Stimulated activated CD4-positive, alpha-beta T cell treated with anti-CD3 and anti-CD28 coated beads, Interleukin-1b, Interleukin-23, amount 100 ng/mL, for 48 hours (primary cell): ENCODE measurements at places on chromosomes 1 and 21.

GRCh38 chr1:184424945-184425344 is 38.1 kb downstream of the C1orf21 start:
- DNase-seq = no peak

- no peak for DNase-seq
Observed at GRCh38 chr1:206839006-206839560, 26.3 kb upstream of the IL20 start.

- DNase-seq = no peak
Observed at GRCh38 chr1:18564676-18565075, 66.0 kb upstream of the PAX7 start.

GRCh38 chr21:15282665-15283064 is 217.9 kb upstream of the NRIP1 start:
- DNase-seq = no peak

GRCh38 chr1:113255038-113255719 is 135.1 kb upstream of the MAGI3 start:
- DNase-seq = no peak

- peak; percentile 40 for DNase-seq
Observed at GRCh38 chr1:186482661-186483255, 21.8 kb upstream of the PDC start.

DNA sequence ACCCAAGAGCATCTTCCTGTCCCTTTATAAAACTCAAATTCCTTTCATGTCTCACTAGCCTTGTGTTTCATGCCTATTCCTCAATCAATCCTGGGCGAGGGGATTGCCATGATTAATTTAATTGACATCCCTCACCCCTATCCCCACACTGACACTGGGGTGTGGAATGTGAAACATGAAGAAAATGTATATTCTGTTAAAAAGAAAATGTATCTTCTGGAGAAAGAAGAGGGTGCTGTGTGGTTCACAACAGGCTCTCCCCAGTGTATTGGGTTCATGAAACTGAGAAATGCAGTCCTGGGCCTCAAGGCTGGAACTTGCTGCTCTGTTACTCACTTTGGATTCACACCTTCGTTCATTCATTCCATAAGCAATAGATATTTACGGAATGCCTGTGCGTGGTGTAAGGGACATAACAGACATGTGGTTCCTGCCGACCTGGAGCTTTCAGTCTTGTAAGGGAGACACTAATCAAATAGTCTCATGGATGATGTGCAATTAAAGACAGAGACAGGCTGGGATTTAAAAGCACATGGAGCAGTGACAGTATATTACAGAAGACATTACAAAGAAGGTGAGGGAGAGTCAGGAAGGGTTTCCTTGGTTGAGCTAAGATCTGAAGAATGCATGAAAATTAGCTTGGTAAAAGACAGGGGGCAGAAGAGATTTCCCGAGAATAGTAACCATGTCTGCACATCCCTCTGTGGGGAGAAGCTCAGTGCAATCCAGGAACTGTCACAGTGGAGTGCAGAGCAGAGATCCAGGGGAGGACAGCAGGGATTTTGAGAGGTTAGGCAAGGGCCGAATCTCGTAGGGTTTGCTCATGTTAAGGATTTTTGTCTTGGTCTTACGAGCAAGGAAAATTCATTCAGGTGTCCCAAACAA is 32.1 kb downstream of the SERTAD4 start:
- DNase-seq = no peak

DNA sequence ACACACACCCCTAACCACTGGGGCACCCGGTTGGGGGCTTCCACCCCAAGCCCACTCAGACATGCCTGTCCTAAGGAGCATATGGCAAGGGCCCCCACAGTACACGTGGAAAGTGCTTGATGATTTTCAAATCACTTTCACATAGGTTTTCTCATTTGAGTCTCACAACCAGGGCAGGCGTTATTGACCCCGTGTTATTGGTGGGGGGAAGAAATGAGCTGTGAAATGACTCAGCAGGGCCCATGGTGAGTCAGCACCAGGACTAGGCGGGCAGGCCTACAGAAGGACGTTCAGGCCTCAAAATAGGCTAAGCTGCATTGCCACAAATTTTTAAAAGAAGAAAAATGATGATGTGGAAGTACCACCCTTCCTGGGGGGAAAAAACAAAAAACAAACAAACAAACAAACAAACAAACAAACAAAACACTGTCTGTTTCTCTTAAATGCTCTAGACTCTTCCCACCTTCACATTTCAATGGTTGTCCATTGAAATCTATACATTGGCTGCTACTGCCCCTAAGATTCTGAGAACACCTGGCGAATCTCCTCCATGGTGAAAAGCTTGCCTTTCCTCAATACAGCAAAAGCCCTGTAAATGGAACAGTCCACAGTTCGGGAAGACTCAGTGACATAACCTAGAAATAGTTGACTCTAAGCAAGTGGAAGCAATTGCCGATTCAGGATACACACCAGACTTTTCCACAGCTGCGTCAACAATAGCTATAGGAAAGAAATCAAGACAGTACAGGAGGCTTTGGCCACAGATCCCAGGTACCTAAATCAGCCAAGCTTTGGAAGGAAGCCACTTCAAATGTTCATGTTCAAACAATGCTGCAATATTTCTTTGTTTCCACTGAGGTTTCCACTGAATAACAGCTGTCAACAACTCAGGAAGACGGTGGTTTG is 234.7 kb downstream of the TOMM20 start:
- DNase-seq = peak; percentile 64

GRCh38 chr1:169486281-169487051 is 722 bp upstream of the SLC19A2 start:
- DNase-seq = no peak

GRCh38 chr1:41400225-41400624 is 39.0 kb downstream of the FOXO6 start:
- no peak for DNase-seq

DNA sequence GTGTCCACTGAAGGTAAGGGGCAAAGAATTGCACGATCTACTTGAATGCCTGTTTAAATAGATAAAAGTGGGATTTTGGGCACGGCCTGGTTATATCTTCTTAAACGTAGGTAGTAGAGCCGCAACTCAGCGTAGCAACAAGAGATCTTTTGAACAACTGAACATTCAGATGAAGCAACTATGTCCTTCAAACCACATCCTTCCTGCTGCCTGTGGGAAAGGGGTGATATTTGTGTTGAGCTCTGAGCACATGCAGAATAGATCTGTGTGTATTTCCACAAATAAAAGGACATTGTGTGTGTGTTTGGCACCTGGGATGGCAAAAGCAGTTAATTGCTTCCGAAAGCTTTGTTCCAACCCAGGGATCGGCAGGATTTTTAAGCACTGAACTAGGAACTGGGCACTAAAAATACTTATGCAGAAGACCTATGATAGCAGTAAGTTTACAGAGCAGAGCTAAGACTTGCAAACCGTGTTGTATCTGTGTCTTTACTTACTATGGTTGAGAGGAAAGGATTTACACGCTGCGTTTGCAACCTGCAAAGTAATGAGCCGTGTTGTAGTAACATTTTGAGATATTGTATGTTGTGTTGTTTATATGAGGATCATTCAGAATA is 333.4 kb downstream of the CHRM3 start:
- peak; percentile 50 for DNase-seq

DNA sequence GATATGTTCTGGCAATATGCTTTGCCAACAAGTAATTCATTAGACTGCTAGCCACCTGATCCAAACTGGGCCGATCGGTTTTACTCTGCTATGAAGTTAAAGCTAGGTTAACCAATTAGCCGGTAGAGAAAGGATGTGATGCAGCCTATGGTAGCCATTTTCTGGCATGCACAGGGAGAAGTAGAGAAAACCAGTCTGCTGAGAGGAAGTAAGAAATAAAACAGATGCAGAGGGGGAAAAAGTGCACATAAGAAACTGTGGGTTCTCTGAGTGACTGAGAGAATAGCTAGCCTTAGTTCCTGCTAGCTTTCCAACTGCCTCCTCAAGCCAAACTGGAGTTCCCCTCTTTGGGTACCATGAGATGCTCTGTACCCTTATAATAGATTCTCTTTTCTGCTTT is 52.8 kb downstream of the ARID4B start:
- DNase-seq = no peak

- DNase-seq = no peak
Observed at GRCh38 chr1:207251066-207251465, 70.4 kb upstream of the CD55 start.

- DNase-seq = no peak
Observed at GRCh38 chr1:42999308-42999707, 40.6 kb upstream of the SLC2A1 start.

- no peak for DNase-seq
Observed at GRCh38 chr1:19529664-19530063, 44.3 kb upstream of the CAPZB start.

DNA sequence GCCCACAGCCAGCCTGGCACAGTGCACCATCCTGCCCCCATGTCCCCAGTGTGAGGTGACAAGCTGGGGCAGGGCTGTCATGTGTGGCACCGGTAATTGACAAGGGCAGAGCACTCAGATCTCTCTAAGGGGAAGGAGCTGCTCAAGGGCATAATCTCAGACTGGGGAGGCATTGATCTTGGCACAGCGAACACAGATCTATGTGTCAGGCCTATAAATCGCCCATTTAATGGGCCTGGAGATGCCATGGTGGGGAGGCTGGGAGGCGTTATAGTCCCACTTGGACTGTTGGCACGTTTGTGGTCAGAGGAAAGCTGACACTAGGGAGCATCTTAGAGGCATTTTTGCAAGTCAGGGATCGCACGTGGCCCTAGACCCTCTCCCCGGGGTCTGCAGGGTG is 594.1 kb downstream of the PTPRU start:
- DNase-seq = no peak

- no peak for DNase-seq
Observed at GRCh38 chr1:162861101-162861500, at the start of gene CCDC190. CCDC190 (minus strand) TSS chr1:162861175; CDS start chr1:162859646, 1,529 bp downstream.

- DNase-seq = no peak
Observed at GRCh38 chr1:224592636-224593582, 23.2 kb upstream of the CNIH3 start.

GRCh38 chr1:163876546-163876945 is 554.8 kb downstream of the NUF2 start:
- no peak for DNase-seq

- no peak for DNase-seq
Observed at GRCh38 chr1:184156521-184157393, 105.2 kb downstream of the TSEN15 start.

GRCh38 chr1:22612671-22613571 is 23.5 kb upstream of the C1QA start:
- DNase-seq = no peak

DNA sequence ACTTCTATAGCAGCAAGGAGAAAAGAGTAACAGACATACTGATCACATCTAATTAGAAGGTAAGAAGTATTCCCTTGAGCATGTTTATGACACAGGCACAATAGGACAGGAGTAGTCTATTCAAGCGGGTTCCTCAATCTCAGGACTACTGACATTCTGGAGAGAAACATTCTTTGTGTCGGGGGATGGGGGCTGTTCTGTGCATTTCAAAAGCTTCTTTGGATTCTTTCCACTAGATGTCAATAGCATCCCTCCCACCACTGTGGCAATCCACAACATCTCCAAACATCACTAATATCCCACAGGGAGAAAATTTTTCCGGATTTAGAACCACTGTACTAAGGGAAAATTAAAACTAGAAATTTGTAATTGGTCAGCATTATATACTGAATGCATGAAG is 56.9 kb downstream of the ADAMTS5 start:
- DNase-seq = no peak

- no peak for DNase-seq
Observed at GRCh38 chr1:61626816-61627215, 98.1 kb downstream of the TM2D1 start.

- no peak for DNase-seq
Observed at GRCh38 chr1:96095849-96096612, 625.6 kb upstream of the PTBP2 start.

- DNase-seq = no peak
Observed at GRCh38 chr1:152599934-152600333, at the start of gene LCE3C. LCE3C (plus strand) TSS chr1:152600234; CDS start chr1:152600732, 498 bp downstream.

- DNase-seq = no peak
Observed at GRCh38 chr1:48030211-48030610, 33.0 kb upstream of the TRABD2B start.

DNA sequence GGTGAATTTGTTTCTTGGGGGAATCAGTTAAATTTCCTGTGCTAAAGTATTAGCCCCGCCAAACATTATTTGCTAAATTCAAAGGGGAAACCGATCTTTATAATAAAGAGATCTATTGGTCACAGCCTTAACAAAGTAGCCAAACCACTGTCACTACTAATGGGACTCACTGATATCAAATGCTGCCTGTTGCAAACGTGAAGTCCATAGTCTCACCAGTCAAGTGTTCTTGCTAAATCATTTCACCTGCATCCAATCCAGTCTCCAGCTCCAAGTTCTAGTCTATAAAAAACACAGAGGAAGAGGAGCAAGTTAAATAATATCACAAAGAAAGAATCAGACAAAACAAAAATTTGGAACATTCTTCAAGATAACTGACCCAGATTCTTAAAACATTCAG is 30.1 kb downstream of the SH3BGR start:
- no peak for DNase-seq

GRCh38 chr1:186208405-186209129 is 166.5 kb downstream of the TPR start:
- no peak for DNase-seq

- DNase-seq = no peak
Observed at GRCh38 chr21:43364851-43365424, 62.0 kb downstream of the SIK1 start.

GRCh38 chr1:201288765-201289164 is 5.5 kb downstream of the PKP1 start:
- DNase-seq = no peak

GRCh38 chr1:21814241-21814918 is 2.3 kb downstream of the LDLRAD2 start:
- no peak for DNase-seq

- DNase-seq = no peak
Observed at GRCh38 chr1:40753142-40753882, 30.3 kb upstream of the KCNQ4 start.

DNA sequence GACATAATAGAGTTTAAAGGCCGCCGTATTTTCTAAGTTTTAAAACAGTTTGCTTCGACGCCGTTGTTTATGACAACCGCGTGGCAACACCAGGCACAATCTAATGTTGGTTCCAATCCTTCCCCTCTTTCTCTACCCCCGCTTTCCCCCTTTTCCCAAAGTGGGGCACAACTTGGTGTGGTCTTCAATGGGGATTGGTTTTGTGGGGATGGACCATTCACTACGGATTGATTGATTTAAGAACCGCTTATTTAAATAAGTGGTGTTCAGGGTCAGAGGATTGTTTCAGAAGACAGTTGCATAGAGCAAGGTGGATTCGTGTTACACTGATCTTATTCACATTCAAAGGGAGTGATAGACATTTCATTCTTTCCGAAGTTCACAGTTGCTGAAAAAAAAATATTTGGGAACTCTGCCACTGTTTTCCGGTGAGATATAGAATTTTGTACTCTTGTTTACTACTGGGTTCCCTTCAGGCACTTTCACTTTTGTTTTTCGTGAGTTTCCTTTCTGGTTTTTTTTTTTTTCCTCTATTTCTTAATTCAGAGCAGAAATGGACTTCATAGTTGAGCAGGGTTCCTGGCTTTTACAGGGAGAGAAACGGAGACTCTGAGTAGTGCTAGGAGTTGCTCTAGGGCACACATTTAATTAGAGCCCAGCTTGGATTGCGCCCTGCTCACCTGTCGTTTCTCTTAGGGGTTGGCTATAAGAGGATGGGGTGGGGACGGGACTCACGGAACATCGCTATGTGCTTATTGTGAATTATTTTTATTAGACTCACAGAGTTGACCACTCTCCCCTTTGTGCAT is 79.6 kb upstream of the AK4 start:
- no peak for DNase-seq
